Cerebellar nuclear complex (tissue), 1 donor: ENCODE measurements at places on chromosomes 3 and 15.

- no peak for DNase-seq
Observed at GRCh38 chr15:88894348-88894818, 961 bp downstream of the HAPLN3 start.

DNA sequence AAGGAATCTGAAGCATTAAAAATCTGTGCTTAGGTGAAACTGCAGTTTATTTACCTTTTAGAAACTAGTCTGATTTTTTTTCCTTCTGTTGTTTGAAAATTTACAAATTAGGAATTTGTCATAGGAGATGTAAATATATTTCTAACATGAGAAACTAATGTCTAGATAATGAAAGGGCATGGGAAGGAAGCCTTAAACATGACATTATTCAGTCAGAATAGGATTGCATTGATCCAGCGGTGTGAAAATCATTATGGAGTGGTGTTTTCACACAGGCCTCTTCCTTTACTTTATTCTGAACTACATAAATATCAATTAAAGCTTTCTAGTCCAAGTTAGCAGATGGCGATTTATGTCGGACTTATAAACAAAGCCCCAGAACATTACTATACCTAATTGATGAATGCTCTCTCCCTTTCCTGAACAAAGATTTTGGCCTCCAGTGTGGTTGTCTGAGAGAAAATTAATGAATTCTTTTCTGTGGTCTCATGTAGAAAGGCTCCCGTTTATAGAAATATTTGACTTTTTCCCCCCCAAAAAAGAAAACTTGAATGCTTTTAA is 37.9 kb downstream of the FNDC3B start:
- no peak for DNase-seq

DNA sequence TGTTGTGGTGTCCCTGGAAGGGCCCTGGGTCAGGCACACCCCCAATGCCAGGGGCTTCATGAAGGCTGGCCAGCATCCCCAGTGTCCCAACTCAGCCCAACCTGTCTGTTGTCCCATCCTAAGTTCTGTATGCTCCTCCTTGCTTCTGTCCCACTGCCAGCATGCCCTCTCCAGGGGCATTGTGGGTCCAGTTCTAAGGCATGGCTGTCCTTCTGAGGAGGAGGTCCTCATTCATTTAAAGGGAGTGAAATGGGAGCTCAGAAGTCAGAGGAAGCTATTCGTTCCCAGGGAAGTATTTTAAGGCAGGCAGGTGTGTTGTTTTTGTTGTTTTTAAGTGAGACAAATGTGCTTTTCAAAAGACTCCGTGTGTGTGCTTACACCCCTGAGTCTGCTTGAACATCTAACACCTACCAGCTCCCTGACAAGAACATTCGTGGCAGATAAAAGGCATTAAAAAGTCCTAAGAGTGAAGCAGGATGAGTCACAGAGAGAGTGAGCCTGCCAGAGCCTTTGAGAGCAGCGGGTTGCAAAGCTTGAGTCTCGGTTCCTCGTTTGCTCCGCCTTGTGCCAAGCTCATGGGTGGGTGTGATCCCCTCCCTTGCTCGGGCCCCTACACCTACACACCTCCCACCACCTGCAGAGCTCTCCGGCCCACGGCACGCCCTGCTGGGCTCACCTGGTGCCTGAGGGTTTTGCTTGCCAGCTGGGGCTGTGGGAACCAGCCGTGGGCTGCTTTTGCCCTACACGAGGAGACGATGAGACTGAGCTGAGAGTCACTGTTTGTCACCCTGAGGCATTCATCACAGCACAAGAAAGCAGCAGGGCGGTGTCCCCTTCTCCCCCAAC is 183.4 kb upstream of the TOPAZ1 start:
- DNase-seq, result no peak

DNA sequence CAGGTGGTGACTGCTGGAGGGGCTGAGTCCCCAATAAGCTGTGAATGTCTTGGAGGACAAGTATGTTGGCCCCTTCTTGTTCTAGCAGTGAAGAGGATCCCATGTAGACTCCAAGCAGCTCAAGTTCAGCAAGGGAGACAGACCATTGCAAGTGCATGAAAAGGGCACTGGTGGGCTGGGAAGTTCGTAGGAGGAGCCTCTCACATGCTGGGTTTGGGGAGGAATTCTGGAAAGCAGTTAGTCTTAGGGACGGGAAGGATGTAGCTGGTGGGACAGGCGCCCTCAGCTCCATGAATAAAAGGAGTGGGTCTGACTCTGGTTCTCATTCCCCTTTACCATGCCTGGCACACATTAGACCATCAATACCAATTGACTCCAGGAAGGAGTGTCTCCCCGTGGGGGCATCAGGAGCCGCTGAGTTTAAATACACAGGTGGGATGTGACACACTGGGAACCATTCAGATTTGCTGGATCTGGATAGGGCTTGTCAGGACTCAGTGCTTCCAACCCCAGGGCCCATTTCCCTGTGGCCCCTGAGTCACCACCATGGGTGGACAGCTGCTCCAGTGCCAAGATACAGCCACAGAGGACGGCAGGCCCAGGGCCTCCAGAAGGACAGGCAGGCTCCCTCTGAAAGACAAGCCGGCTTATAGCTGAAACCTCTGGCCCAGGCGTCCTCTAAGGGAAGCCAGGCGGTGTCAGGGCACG is 552 bp upstream of the XYLB start:
- DNase-seq, result no peak

- no peak for DNase-seq
Observed at GRCh38 chr3:9339761-9340471, 22.9 kb upstream of the THUMPD3 start.
